ENCODE measurements at places on chromosomes 5 and 9.

- DNase-seq: no peak
Observed at GRCh38 chr9:93949073-93949693, 6.0 kb downstream of the BARX1 start.

DNA sequence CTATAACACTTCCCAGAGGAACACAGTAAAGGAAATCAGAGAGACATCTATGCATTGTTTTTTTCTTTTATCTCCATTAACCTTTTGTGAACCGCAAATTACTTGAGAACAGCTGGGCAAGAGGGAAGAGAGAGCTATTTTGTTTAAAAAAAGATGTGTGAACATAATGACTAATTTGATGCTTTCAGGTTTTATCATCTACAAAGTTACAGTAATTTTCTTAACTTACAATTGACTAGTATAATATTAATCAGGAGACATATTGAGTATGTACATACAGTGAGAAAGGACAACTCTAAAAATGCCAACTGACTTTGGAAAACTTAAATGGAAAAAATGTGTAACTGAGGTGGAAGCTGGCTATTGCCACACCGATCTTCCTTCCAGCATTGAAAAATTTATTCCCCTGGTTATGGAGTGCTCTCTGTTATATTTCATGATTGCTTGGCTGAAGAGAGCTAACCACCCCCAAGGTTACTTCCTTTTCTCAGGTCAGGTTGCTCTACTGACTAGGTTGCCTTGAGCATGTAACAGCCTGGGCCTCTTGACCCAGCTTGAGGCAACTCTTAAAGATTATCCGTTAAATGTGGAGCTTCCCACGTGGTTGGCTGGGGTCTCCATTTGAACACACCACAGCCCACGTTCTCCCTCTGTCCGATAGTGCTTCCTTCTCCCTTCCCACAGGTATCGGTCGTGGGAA is 62.6 kb upstream of the C6 start:
- no peak for DNase-seq

- no peak for DNase-seq
Observed at GRCh38 chr5:60535198-60535597, 164.8 kb downstream of the DEPDC1B start.

DNA sequence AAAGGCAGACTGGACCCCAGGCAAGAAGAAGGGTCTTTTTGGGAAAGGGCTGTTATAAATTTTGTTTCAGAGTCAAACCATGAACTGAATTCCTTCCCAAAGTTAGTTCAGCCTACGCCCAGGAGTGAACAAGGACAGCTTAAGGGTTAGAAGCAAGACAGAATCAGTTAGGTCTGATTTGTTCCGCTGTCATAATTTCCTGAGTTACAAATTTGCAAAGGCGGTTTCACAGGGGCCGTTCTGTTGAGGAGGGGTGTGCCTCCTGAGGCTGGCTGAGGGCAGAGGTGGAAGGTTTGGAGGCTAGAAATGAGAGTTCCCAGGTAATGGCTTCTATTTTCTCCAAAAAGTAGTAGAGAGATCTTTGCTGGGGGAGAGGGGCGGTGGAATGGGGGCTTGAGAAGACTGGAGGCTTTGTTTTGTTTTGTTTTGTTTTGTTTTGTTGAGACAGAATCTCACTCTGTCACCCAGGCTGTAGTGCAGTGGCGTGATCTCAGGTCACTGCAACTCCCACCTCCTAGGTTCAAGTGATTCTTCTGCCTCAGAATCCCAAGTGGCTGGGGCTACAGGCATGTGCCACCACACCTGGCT is 4.1 kb upstream of the CERCAM start:
- DNase-seq: no peak

DNA sequence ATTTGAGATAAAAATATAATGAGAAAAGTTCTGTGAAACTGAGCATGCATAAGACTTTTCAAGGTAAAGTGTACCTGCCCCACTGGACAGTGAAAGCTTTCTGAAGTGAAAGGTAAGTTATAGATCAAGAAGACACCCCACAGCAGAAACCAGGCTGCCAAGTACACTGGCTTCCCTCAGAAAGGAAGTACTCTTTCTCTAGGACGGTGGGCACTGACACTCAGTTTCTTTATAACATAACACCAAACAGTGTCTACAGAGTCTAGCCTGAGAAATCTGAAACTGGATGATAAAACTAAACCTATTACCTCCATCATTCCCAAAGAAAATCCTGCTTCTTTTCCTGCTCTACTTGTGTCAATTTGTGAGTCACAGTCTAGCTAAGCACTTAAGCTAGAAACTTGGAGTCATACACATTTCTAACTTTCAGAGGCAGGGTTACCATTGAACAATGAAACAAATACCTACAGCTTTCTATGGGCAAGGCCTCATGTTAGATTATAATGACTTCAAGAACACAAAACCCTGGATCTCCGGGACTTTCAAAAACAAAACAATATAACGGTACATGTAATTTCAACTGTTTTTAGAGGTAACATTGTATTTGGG is 136.7 kb downstream of the CPLANE1 start:
- no peak for DNase-seq

- DNase-seq: no peak
Observed at GRCh38 chr9:129491487-129491855, 129.4 kb downstream of the C9orf50 start.

DNA sequence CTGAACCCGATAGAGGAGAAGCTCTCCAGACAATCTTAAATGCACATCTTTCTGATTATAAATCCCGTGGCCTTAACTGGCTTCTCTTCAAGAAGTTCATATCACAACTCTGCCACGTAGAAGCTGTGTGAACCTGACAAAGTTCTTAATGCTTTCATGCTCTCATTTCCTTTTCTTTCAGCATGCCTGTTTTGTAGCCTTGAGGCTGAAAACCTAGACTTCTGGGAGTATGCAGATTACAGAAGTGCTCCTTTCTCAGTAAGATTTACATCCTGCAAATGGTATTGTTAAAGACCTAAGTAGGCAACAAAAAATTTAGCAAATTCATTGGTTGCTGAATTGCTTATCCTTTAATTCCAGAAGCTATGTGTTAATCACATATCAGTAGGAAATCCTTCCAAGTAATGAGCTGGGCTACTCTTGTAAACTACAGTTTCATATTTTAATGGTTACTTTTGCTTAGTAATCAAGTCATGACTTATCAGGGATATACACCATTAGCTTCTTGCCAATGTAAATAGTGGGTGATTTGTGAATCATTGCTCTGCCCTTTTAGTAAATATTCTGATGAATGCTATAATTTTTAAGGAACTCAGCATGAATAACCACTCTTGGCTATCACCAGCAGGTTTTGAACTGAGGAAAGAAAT is 334.7 kb downstream of the FBXL7 start:
- DNase-seq: no peak

GRCh38 chr9:134434894-134435506 is 108.7 kb downstream of the RXRA start:
- DNase-seq: no peak

DNA sequence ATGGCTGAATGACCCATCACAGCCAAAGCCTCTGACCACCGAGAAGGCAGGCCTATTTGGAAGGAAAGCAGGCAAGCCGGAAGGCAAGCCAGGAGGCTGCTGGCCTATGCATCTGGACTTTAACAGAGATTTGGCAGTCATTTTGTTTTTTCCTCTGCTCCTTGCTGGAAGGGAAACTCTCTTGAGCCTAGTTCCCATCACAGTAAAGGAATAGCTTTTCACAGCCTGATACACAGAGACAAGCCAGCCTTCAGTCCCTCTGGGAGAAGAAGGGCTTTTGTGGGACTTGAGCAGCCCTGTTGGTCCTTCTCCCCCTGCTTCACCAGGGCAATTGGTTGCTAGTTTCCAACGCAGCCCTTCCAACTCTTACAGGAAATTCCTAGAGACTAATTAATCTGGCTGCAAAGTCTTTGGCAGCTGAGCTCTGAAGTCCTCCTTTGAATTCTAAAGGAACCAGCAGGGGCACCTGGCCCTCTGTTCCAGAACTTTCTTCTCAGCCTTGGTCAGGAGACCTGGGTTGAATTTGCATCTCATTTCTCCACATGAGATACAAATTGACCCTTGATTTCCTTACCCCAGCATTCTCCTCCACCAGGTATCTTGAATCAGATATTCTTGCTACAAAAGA is 157.3 kb upstream of the EPB41L4A start:
- no peak for DNase-seq

DNA sequence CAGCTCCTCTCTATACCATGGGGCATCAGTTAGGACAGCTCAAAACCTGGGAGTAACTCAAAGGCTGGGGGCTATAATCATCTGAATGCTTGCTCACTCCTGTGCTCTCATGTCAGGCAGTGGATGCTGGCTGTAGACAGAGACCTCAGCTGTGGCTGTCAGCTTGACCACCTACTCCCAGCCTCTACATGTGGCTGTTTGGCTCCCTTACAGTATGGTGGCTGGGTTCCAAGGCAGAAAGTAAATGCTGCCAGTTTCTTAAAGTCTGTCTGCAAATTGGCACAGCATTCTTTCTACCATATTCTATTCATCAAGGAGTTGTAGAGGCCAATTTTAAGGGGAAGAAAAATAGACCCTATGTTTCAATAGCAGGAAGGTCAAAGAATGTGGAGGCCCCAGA is 66.9 kb downstream of the TMC1 start:
- no peak for DNase-seq

GRCh38 chr5:107666051-107666655 is 4.6 kb downstream of the EFNA5 start:
- DNase-seq: no peak

- no peak for DNase-seq
Observed at GRCh38 chr9:8531826-8532415, 732.3 kb upstream of the DMAC1 start.

GRCh38 chr5:91306497-91306896 is 76.6 kb downstream of the ARRDC3 start:
- no peak for DNase-seq

- no peak for DNase-seq
Observed at GRCh38 chr5:37988454-37989046, 148.7 kb upstream of the GDNF start.

DNA sequence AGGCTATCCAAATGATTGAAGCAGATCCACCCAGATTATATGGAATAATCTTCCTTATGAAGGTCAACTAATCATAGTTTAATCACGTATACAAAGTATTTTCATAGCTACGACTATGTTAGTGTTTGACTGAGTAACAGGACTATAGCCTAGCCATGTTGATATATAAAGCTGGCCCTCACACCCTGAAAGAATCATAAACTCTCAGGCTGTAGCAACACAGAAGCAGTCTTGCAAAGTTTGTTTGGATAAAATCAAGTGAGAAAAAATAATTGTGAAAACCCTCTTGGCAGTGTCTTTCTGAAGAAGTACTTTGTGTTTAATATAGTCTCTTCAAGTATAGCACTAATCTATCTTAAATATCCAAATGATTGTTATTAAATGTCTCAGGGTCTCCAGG is 374.5 kb upstream of the DAB2 start:
- no peak for DNase-seq

DNA sequence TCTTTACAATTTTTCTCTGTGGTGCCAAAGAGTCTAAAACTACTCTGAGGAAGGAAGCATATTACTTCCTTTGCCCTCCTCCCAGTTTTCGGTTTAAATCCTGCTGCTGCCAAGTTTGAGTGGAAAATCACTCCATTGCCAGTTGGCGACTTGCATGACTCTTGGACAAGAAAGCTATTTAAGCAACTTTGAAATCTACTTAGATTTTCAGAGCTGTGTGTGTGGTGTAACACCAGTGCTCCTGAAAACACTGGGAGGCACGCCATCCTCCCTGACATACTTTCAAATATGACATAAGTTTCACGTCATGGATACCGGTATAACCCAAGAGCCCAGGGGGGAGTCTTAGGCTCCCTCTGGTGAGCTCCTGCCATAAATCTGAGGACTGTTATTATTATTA is 83.5 kb upstream of the RIOK2 start:
- DNase-seq: no peak

- peak; percentile 2 for DNase-seq
Observed at GRCh38 chr9:113274474-113275156, 757 bp downstream of the CDC26 start.

- DNase-seq: no peak
Observed at GRCh38 chr5:395156-395920, 47.6 kb upstream of the EXOC3 start.

DNA sequence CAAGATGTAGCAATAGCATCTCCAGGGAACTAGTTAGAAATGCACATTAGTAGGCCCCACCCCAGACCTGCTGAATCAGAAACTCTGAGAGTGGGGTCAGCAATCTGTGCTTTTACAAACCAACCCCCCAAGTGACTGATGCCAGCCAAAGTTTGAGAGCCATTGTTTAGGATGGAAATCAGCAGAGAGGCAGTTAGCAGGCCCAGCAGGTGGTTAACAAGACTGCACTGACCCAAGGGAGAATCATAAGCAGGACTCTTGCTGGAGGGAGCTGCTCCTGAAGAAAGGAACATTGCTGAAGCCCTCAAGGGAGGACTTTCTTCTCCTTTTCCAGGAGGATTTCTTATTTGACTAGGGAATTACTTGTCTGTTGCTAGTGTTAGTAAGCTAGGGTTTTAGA is 74.2 kb upstream of the SLC12A2 start:
- no peak for DNase-seq

- DNase-seq: no peak
Observed at GRCh38 chr9:16268067-16268881, 602.2 kb downstream of the BNC2 start.

- no peak for DNase-seq
Observed at GRCh38 chr5:179817890-179818745, 2.6 kb upstream of the SQSTM1 start.

DNA sequence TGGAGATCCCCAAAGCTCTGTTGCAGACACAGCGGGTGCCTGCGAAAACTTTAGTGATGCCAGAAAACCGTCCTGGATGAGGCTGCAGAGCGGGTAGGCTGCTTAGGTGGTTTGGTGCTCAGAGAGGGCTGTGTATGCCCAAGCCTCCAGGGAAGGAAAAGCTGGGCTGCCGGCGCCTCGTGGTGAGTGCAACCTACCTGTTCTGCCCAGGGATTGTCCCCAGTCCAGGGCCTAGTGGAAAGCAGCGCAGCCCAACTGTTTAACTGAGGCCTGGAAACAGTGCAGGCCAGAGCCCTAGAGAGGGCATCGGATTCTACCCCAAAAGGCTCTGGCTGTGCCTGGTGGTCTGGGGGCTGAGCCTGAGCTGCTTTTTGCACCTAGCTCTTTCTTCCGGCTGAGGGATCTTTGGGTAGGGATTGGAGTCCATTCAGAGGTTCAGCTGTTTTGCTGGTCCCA is 2.8 kb downstream of the LMX1B start:
- DNase-seq: no peak

- no peak for DNase-seq
Observed at GRCh38 chr9:128635266-128636023, 21.2 kb downstream of the DYNC2I2 start.

- DNase-seq: no peak
Observed at GRCh38 chr9:82031538-82032280, 43.1 kb downstream of the SPATA31D1 start.

DNA sequence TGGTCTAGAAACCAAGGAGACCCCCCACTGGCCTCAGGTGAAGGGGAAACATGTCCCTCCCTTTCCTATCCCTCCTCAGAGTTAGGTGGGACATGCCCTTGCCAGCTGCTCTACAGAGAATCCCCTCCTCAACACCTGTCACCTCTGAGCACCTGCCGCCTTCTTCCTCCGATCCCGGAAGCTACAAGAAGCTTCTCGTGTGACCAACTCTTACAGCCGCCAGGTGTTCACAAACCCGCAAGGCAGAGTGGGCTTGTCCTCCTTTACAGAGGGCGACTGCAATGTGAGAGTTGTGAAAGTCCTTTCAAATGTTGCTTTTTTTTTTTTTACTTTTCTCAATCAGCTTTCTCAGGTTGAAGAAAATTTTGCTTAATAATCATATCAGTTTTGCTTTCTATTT is 3.7 kb upstream of the ICE1 start:
- no peak for DNase-seq

GRCh38 chr9:114657705-114658104 is at the start of gene TEX53:
TSS of gene TEX53 (minus strand) at chr9:114657805. CDS start at chr9:114657774, 31 bp downstream.
- DNase-seq: no peak

- no peak for DNase-seq
Observed at GRCh38 chr5:143758750-143759149, 53.2 kb upstream of the HMHB1 start.

GRCh38 chr5:90161414-90161813 is 248.1 kb downstream of the CETN3 start:
- DNase-seq: no peak

All from stimulated activated naive CD4-positive, alpha-beta T cell (primary cell).